ENCODE measurements at places on chromosomes 3 and 15.

DNA sequence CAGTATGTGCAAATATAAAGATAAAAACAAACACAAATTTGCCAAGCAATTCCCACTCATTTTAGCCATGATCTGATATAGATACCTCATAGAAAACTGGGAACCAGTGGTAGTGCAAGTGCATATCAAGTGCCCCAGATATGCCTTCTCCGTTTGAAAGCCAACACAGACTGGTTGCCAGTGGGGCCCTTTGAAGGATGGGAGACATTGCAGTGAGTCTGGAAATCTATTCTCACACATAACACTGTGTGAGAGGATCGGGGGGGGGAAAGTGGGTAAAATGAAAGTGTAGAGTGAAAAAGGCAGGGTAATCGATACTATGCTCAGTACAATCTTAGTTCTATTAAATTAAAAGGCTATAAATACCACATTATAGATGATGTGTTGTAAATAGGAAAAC lies 83.0 kb downstream of the CBLB start:
- DNase-seq, result no peak

- DNase-seq, result no peak
These were observed 2.3 kb upstream of the DNAH1 start for GRCh38 chr3:52313774-52314188.

DNA sequence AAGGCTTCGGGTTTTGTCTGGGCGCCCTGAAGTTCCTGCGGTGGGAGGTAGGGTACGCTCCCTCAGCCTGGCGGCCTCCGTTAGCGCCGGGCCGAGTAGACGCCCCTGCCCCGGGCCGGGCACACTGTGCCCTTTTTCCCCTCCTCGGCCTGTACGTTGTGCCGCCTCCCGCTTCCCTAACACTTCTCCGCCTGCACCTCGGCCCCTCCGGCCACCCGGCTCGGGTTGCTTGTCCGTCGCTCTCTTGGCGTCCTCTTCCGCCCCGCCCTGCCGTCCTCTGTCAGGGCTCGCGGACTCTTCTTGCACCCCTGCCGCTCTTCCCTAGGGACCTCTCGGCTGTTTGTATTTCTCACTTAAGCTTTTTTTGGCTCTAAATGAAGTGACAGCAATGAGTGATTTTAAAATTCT lies 384 bp downstream of the KNL1 start:
- no peak for DNase-seq

DNA sequence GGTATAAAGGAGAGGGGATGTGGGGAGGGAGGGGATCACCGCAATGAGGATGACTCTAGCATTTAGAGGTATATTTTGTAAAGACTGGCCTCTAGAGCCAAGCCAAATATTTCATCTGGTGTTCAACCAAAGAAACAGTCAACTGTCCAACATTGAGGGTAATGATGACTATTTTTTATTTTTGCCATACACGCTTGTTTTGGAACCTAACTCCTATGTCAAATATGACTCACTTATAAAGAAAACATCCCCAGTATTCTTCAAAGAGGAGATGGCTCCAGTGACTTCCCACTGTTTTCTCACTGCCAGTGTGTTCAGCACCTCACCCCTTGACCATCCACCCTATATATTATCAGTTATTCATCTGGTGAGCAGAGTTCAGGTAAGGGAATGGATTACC lies 77.3 kb downstream of the WNT5A start:
- DNase-seq, result no peak

GRCh38 chr3:6528951-6529350 lies 332.0 kb upstream of the GRM7 start:
- no peak for DNase-seq

DNA sequence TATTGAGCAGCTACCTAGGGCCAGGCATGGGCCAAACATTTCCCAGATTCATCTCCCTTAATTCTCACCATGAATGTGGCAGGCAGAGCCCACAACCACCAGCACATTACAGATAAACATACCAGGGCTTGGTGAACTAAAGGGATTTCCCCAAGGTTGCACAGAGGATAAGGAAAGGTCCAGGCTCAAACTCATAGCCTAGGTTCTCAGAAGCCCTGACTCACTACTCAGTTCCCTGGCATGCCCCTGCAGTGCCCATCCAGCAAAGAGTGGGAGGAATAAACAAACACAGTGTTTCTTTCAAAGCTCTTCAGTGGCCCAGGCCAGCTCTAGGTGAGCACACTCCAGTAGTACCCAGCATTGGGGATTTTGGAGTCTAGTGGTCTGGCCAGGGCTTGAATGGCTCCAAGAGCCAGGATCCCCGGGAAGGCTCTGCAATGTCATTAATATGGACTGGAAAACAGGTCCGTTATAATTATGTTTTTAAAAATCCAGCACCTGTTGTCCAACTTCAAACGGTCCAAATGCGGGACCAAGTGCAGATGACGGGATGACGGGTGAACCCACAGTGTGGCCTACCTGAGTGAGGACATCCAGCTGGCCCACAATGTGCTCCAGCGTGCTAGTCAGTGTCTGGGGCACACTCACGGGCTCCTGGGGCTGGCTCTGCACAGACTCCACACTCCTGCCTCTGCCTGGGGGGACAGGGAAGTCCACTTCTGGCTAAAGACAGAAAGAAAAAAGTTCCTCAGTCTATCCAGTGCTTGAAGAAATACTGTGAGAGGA lies 39.8 kb upstream of the DUSP7 start:
- DNase-seq, result no peak

DNA sequence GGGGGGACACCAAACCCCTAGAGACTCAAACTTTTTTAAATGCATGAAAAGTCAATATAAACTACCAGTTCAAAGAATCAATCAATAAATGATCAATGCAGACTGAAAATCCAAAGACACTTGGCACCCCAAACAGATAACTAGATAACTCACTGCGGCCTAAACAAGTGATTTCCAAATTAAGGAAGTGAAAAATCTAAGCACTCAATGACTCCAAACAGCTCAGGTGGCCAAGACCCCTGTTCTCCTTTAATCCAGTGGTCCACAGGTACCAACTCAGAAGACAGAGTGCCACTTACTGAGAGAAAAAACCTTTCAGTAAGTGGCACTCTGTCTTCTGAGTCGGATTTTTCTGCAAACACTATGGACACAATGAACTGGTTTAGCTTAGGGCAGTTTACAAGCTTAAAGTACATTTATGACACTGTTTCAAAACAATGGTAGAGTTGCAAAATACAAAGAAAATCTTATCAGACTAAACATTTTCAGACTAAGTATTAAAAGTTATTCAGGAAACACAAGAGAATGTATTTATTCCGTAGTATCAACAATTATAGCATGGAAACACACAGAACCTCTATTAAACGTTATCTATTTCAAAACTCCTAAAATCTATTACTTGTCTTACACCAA lies 4.7 kb downstream of the DLG1 start:
- DNase-seq, result no peak

DNA sequence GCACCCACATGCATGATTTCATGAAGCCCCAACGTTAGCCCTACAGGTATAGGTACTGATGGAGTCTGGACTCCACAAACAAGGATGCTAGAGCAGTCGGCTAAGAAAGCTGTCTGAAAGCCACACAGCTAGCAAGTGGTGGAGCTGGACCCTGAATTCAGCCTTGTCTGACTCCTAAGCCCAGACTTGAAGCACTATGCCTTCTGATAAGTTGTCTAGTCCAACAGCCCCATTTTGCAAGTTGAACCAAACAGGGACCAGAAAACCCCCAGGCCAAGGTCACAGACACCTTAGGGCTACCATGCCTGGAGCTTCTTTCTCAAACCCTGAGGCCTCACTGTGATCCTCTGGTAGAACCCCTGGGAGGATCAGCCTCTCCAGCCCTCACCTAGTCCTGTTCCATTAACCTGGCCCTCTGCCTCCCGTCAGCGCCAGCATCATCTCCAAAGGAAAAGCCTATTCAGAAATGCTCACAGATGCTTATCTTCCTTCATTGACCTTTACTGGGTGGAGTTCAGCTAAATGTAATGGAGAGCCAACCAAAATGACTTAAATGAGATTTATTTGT lies 1.7 kb upstream of the SLCO2A1 start:
- no peak for DNase-seq

DNA sequence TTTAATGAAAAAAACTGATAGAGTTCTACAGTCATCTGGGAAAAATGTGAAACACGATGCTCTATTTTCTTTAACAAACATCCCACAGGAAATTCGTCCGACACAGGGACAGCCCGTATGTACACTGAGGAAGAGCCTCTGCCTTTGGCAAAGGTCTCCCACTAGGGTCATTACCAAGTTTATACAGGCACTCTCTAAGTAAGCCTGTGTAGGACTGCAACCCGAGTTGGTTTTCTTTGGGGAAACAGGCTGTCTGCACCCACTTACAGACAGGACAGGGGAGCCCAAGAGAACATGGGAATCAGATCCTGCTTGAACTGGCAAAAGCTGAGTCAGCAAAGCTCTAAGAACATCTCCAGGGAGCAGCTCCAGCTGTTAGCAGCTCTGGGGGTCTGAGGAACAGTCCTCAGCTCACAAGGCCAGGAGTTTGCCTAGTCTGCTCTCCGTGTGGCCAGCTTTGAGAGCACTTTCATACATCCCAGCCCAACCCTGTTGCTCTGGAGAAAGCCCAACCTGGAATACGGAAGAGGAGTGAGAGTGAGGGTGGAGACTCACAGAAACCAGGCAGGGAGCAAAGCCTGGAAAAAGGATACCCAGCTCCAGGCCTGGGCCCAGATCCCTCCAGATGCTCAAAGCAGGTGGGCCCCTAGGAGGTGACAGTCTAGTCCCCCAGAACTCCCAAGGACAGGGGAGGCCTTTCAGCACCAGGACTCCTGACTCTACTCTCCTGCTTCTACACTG lies 1.9 kb downstream of the TBC1D2B start:
- no peak for DNase-seq

GRCh38 chr3:38829404-38829803 lies 13.4 kb upstream of the SCN10A start:
- DNase-seq, result no peak

- no peak for DNase-seq
These were observed 34.6 kb upstream of the MUC13 start for GRCh38 chr3:124969190-124969589.

DNA sequence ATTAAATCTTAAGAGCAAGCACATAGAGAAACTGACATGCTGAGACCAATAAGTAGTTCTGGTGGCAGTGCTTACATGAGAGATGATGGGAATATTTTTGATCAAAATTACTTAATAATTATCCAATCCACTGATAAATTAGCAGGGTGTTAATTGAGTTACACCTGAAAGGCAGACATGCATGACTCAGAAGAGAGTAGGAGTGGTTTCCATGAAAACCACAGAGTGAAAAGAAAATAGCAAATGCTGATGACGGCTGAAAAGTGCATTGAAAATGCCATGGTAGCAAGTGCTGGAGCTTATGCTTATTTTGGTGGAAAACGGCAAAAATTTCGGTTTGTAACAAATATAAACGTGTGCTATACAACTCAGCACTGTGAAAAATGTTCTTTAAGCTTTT lies 267.8 kb upstream of the LRRN1 start:
- no peak for DNase-seq

- DNase-seq, result no peak
These were observed 180.6 kb downstream of the EPHA6 start for GRCh38 chr3:96994988-96995387.

DNA sequence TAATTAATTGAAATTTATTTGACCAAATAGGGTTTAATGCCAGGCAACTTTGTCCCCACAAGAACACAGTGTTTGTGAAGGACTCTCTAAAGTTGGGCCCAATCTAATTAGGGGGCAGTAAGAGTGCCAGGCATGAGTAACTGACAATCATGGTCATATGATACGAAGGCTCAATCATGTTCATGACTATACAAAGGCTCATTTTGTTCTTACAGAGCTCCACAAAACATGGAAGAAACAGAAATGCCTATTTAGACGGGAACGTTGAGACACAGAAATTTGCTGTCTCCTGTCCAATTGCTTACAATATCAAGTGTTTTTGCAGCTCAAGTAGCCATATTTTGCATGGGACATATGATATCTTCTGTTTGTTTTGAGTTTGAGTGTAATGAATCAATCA lies 391.1 kb downstream of the SI start:
- no peak for DNase-seq

DNA sequence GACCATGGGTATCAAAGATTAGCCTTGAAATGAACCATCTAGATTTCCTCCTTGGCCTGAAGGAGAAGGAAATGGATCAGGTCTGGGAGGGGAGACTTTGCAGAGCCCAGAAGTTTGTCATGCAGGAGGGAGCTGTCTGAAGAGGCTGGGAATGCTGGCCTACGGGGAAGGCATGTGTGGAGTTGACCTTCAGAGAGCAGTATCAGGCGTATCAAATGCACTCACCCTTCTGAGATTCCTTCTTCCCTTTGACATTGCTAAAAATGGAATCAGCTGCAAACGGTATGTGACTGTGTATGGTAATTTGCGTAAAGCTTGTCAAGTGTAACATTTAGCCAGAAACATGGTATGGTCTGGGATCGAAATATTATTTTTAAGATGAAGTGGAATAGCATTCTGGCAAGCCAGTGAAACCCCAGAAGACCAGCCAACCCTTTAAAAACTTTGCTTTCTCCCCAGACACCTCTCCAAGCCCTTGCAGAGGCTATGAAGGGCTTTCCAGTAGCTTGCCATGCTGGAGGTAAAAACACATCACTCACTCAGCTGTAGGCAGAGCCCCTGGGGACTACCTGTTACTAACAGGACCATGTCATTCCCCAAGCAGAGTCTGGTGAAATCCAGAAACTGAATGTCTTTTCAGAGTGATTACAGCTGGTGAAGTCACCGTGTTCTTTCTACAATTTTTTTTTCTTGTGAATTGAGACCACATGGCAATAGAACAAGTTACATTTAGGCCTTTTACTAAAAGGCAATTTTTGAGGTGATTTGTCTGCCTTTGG lies 174.7 kb upstream of the SLC24A5 start:
- no peak for DNase-seq

GRCh38 chr3:99505200-99505599 lies 133.2 kb upstream of the COL8A1 start:
- DNase-seq, result no peak

DNA sequence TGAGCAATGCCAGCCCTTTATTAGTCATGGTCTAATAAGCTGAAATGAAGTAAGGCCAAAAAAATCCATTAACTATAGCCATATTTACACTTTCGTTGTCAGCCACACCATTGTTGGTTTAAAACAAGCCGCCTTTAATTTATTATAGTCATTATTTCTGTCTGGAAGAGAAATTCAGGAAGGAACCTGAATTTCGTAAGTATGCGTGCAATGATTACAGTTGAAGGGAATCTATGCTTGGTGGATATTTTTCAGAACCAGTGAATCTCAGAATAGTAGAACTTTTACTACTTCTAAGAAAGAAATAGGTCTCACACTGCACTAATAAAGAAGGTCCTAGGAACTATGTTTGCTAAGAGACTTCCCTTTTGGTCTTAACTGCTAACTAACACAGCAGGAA lies 59.1 kb downstream of the FAM43A start:
- DNase-seq, result no peak

GRCh38 chr3:49397470-49397869 lies 14.3 kb downstream of the RHOA start:
- DNase-seq, result no peak

- no peak for DNase-seq
These were observed 18.6 kb upstream of the TRPC1 start for GRCh38 chr3:142705198-142705597.

All from stimulated activated CD8-positive, alpha-beta memory T cell treated with anti-CD3 and anti-CD28 coated beads, Interleukin-4, amount 100 ng/mL, for 1 hour (primary cell).